Lower lobe of right lung (tissue), 2 donors: ENCODE measurements at places on chromosomes 6 and 20. TPM values are rescaled to one million over a fixed set of nuclear protein-coding genes. Genes with fewer than 3 reads are reported as not detected.

- H3K4me1 ChIP-seq, result no peaks in the 10 kb centered on the region
- no peak overlapping the region for H3K4me3 ChIP-seq
- no peaks in the 10 kb centered on the region for H3K27me3 ChIP-seq
- no peak overlapping the region for H3K27ac ChIP-seq
Observed at GRCh38 chr6:51934098-51934497, 153.3 kb downstream of the PKHD1 start.

Gene CALHM4
- not detected for total RNA-seq

GRCh38 chr20:57190536-57191264 is 75.7 kb downstream of the BMP7 start:
- H3K36me3 ChIP-seq, result no peaks in the 10 kb centered on the region
- no peak overlapping the region for H3K4me3 ChIP-seq
- H3K27ac ChIP-seq, result no peak overlapping the region
- H3K27me3 ChIP-seq, result no peaks in the 10 kb centered on the region

GRCh38 chr6:126720304-126720703 is 380.4 kb downstream of the CENPW start:
- no peaks in the 10 kb centered on the region for H3K4me1 ChIP-seq
- H3K27ac ChIP-seq, result no peak overlapping the region
- no peaks in the 10 kb centered on the region for H3K36me3 ChIP-seq
- H3K4me3 ChIP-seq, result no peak overlapping the region
- no peaks in the 10 kb centered on the region for H3K27me3 ChIP-seq

Gene TREM2
- 58.5 TPM for total RNA-seq

DNA sequence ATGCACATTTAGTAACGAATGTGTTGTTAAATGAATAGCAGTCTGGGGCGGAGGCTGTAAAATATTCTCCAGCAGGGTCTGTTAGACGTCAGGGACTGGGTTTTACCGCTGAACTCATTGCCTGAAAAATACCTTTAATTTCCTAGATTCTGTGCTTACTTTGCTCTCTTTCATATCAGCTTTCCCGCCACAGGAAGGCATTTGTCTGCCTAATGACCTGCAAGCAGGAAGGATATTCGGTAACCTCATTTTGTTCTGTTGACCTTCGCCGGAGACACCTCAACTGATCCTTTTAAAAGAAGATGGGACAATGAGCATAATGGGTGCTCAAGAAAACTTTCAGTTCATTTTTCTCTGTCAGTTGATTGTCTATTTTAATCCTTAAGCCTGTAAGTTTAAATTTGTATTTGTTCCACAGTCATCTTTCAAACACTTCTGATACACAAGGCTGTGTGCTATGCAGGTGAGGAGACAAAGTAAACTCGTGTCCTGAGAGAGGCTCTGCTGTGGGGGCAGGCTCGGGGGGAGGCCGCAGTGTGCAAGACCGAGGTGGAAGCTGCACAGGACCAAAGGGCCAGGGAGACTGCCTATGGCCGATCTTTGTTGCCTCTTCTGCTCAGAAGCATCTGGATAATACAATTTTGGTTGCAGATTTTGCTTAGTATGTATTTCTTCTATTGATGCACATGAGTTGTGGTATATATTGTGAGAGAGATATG is 27.4 kb upstream of the SIM1 start:
- no peaks in the 10 kb centered on the region for H3K4me1 ChIP-seq
- DNase-seq, result no peak
- no peak overlapping the region for H3K4me3 ChIP-seq
- H3K27me3 ChIP-seq, result no peaks in the 10 kb centered on the region
- no peak overlapping the region for H3K27ac ChIP-seq
